Astrocyte of the spinal cord (primary cell): ENCODE measurements at places on chromosomes 16 and 17.

- no peak for DNase-seq
Observed at GRCh38 chr17:48003417-48004151, 32.7 kb downstream of the CDK5RAP3 start.

- no peak for DNase-seq
Observed at GRCh38 chr16:68090130-68090529, 5.0 kb downstream of the NFATC3 start.

DNA sequence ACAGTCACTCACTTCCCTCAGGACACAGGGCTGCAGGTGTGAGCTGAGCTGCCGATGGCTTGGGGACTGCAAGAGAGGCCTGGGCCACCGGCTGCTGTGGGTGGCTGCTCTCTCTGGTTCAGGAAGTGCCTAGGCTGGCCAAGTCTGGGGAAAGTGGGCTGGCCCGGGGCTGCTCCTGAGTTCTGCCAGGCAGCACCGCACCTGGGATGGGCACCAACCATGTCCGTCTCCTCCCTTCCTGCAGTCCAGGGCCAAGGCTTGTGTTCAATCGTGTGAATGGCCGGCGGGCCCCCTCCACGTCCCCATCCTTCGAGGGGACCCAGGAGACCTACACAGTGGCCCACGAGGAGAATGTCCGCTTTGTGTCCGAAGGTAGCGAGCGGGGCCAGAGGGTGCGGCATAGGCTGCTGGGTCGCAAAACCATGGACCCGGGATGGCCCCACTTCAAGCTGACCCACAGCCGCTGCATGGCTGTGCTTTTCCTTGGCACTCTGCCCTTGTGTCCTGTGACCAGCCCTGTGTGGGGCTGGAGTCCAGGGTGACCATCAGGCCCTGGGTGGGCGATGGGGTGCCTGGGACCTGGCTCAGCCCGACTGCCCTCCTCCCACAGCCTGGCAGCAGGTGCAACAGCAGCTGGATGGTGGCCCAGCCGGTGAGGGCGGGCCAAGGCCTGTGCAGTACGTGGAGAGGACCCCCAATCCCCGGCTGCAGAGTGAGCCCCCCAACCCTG is 1.8 kb upstream of the WDR90 start:
- DNase-seq = no peak

GRCh38 chr16:80123189-80123588 is 417.6 kb upstream of the DYNLRB2 start:
- DNase-seq = no peak

- DNase-seq = no peak
Observed at GRCh38 chr17:37384560-37385149, 8.9 kb downstream of the C17orf78 start.

GRCh38 chr17:63132459-63132911 is 166.4 kb downstream of the TANC2 start:
- DNase-seq = no peak

GRCh38 chr17:61867033-61867432 is 3.7 kb upstream of the BRIP1 start:
- no peak for DNase-seq

- DNase-seq = no peak
Observed at GRCh38 chr16:71480956-71481355, 8.2 kb downstream of the ZNF19 start.

DNA sequence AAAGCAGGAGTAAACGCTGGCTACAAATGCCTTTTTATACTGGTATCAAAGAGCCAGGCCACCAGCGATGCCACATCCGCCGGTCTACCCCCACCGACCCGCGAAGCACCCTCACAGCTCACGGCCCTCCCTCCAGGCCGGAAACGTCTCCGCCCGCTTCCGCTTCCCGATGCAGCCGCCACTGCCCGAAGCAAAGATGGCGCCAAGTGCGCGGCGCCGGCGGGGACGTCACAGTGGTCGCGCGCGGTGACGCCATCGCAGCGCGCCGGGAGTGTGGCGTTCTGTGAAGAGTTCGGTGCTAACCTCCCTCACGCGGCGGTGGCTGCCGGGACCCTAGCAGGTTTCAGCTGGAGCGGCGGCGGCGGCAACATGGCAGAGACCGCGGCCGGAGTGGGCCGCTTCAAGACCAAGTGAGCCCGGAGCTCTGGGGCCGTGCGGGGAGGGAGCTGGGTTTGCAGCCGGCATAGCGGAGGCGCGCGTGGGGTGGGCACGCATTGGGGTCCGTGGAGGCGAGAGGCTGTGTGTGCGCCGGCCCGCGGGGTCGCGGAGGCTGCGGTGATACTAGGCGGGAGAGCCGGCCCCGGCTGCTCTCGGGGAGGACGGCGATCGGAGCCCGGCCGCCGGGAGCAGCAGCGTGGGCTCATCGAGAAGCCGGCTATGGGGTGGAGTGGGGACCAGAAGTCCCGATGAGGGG is at the start of gene TBL3:
TBL3 (plus strand) TSS at position 258 of the 694 bp plus-strand sequence; CDS start at position 370, 112 bp downstream.
- peak; percentile 96 for DNase-seq
